ENCODE measurements at places on chromosomes 12 and 14.

DNA sequence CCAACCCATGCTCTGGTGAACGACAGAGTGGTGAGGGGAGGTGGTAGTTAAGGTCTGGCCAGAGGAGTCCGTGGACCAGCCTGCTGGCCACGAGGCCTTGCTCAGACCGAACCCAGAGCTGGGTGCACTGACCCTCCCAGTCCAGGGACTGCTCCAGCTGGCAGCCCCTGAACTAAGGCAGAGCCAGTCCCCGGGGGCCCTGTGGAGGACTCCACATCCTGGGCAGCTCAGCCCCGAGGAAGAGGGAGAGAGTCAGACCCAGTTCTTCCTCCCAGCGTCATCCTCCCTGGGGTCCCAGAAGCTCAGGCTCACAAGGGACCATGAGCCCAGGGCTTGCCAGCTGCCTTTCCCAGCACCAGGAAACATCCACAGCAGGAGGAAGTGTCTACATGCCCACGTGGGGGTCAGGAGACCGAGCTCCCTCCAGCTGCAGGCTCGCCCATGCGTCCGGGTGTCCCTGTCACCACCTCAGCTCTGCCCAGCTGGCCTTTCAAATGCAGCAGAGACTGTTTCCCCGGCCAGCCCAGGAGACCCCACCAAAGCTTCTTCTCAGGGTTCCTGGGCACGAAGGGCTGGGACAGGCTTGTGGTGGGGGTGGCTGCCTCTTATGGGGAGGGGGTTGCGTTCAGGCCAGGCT is 194.4 kb downstream of the KIF26A start:
- DNase-seq, result peak; percentile 0

DNA sequence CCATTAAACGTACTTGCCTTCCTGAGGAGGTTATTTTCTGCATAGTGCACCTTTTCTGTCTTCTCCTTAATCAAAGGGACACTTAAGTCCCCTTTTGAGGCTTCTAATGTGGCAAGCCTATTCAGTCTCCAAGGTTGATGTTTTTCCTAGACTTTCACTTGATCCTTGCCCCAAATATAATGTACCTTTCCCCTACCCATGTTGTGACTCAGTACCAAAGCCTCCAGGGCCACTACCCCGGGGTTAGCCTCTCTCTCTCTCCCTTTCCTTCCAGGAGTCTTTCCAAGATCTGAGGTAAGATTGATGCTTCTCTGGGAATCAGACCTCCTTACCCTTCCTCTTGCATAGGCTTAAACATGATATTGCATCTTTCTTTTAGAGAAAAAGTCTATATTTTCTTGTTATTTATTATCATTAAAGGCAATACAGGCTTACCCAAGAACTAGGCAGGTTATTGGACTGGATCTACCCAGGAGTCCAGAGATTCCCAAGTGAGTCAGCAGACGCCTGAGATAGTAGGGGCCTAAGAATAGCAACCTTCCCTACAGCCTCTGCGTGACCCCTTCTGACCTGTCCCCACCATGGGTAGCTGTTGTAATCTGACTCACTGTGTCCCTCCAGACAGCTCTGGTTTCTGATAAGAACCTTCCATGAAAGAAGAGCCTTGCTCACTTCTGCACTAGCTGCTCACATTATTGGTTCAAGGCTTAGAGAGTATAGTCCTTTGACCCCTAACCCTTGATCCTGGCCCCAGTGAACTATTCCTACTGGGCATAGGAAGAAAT is 172.9 kb downstream of the ZFP36L1 start:
- no peak for DNase-seq

DNA sequence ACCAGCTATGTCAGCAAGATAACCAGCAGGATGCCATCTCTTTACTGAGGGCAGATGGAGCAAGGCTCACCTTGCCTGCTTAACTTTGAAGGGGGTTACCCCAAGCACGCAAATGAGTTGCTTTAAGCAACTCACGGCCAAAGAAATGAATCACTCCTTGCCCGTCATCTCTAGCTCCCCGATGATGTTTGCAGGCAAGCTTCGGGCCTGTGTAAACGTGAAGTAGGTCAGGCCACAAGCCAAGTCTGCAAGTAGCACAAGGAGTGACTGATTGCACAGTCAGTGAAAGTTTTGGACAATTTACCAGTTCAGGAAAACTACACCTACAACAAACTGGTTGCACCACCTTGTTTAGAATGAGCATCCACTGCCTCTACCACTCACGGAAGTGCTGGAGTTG is 699.7 kb upstream of the TBX3 start:
- DNase-seq, result no peak

- no peak for DNase-seq
Observed at GRCh38 chr12:124901003-124901402, 13.4 kb downstream of the UBC start.

DNA sequence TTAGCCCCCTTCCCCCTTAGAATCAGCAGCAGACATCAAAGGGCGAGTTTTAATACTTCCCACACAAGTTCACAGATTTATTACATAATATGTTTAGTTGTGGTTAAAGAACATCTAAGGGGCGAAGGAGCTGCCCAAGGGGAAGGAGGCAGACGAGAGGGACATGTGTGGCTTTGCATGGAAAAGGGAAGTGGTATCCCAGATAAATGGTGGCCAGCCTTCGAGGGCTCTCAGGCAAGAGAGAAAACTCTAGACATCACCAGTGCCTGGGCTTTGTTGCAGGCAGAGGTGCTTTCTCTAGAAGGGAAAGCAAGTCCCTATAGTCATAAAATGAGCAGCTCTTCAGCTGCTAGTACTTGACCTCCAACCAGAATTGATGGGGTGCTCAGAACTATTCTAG is 121.2 kb downstream of the CACNA1C start:
- no peak for DNase-seq

- DNase-seq, result no peak
Observed at GRCh38 chr12:65536876-65537681, 258.6 kb downstream of the MSRB3 start.

DNA sequence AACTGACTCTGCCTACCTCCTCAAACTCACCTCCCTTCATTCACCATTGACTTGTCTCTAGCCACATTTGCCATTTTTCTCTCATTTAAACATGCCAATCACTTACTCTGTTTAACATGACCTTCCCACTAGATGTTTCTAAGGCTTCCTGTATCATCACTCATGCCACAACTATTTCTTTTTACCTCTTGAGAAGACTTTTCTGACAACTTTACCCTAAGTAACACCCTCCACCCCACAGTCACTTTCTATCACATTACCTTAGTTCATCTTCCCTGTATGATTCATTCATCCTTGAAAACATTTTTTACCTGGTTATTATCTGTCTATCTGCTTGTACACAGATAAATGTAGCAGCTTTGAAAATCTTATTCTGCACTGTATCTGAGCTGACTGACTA is 19.4 kb downstream of the PLCZ1 start:
- no peak for DNase-seq

DNA sequence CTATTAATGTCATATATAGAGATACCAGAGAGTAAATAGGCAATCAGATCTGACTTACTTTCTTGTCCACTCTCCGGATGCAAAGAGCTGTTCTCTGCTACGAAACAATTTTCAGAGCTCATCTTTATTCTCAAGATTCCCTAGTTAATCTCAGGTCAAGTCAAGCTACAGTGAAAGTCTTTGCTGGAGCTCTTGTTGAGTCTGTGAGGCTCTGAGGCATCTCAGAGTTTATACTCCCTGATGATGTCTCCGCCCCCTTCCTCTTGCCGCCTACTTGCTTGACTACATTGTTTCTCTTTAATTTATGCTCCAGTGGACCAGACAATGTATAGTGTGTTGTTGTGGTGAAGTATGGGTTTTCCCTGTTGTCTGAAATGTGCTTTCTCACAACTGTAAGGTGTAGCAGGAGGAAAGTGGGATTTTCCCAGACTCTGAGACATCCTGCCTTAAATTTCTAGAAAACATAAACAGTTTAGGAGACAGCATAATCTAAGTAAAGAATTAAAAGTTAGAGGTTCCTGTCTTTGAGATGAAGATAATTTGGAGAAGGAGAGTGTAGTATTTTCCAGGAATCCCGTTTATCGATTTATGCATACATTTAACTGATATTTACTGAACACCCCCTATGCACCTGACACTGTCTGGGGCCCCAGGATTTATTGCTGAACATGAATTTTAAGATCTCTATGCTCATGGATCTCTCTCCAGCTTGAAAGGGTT is at the start of gene CD69:
Gene CD69 (minus strand): TSS at position 203 of the 720 bp plus-strand sequence. CDS start 81 bp downstream, at position 122.
- DNase-seq, result peak; percentile 71

- DNase-seq, result no peak
Observed at GRCh38 chr14:95609398-95609990, 74.6 kb downstream of the GLRX5 start.

- DNase-seq, result no peak
Observed at GRCh38 chr12:132397152-132397933, 68.0 kb upstream of the GALNT9 start.

DNA sequence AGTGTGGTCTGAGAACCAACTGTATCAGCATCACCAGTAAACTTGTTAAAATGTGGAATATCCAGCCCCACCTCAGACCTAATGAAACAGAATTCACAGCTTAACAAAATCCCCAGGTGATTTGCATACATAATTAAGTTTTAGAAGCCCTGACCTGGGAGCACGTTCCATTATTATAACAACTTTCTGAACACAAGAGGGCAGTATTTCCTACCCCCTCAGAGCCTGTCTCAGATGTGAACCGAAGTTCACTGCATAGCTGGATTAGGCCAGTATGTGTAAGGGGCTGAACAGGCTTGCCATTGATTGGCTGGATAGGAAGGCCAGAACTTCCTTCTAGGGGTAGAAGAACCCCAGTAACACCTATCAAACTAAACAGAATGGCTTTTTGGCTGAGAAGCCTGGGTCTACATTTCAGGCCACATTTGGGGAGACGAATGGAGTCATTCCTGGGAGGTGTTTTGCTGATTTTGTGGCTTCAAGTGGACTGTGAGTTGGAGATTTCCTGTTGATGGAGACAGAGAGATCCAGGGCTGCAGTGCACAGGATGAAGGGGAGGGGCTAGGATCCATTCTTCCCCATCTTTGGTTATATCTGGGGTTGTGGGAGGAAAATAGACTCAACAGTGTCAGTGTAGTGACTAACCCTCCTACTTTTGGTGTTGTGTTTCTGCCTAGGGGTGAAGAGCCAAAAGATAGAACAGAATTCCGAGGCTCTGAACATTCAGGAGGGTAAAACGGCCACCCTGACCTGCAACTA is 94.7 kb upstream of the OR4E1 start:
- DNase-seq, result no peak

GRCh38 chr12:102642199-102642598 is 161.8 kb upstream of the IGF1 start:
- no peak for DNase-seq

DNA sequence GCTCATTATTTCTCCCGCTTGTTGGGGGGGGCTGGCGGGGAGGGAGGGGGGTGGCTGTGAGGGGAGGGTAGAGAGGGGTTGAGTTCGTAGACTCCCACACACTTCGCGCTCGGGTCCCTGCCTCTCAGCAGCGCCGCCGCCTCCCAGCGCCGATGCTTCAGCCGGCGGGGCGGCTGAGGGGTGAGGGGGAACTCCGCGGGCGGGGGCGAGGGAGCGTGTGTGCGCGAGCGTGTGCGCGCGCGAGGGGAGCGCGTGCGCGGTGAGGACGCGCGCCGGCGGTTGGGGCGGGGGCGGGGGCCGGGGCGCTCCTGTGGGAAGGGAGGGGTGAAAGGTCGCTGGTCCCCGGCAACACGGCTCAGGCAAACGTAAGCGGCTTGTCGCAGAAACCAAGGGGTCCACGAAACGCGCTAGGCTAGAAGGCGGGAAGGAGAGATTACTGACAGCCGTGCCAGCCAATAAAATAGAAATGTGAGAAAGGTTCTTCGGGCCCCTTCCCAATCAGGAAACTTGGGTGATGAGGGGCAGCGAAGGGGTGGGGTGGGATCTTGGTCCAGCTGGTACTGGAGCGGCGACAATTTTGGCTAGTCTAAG is 343 bp upstream of the NOVA1 start:
- DNase-seq, result no peak

- DNase-seq, result no peak
Observed at GRCh38 chr14:98270201-98270600, 1001.8 kb downstream of the BCL11B start.
